Hypothalamus (tissue), 51 donors: ENCODE measurements at places on chromosomes 4 and X.

DNA sequence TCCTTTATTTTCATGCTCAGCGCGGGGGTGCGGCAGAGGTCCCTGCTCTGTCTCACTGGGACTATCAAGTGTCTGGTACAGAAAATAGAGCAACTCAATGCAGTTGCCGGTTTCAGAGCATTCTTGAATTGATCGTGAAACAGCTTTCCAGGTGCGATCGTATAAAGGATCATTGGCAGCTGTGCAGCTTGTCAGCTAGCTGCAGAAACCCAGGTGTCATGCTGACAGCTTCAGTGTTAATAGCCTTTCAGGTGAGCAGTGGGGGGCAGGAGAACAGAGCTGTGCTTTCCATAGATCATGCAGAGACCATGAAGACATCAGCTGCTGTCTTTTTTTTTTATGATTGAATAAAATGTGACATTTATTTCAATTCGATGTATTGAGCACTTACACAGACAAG, 583.9 kb downstream of the NLGN4X start:
- no peak for DNase-seq

DNA sequence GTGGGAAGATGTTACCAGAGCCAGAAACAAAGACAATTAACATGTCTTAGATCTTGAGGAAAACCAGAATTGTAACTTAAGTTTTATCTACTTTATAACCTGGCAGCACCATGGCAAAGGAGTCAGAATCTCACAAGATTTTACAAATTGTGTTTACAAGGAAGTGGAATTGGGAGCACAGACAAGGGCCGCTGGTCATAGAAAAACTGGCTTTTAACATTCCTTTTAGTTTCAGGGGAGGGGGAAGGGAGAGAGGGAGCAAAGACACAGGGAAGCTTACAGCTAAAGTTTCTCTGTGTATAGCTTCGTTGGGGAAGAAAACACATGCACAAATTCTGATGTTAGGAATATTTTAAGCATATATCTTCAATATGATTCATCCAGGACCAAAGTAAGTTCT, 10.3 kb upstream of the UGT2B11 start:
- DNase-seq, result no peak

DNA sequence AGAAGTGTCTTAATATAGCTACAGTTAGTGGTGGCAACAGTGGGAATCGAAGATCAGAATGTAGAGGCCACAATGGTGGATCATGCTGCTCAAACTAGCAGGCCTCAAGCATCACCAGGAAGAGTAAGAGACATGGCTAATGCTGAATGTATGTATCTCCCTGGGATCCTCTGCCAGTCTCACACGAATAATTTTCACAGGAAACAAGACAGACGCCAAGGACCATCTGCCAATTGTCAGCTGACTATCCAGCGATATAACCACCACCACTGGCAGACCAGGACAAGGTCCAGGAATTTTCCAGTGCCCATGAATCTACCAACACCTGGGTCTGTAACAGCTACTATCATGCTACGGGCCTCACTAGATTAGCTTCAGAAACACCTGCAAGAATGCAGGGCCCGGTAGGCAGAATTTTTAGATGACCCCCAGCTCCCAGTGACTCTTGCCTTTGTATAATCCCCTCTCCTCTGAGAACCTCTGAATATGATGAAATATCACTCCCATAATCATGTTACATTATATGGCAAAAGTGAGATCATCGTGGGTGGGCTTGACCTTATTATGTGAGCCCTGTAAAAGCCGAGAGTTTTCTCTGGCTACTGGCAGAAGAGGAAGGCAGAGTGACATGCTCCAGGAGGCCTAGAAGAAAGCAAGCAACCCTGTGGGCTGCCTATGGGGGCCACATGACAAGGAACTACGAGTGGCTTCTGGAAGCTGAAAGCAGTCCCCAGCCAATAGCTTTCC, 429.8 kb downstream of the BCOR start:
- no peak for DNase-seq

DNA sequence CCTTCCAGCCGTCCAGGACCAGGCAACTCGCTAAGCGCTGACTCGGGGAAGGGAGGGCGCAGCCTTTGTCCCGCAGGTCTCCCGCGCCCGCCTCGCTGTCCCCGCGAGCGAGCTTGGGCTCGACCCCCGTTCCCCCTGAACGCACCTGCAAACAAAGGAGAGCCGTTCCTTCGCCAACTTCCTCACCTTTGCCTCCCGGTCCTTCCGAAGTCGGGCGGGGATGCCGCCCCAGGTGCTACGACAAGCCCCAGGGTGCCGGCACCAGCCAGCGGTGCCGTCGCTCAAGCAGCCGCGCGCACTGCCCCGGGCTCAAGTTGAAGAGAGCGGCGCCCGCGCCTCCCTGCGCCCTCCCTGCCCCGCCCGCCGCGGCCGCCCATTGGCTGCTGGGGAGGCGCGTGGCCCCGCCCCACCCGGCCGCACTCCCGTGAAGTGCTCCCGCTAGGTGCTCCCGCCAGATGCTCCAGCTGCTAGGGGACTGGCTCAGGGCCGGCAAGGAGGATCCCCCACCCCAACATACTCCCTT, 107.1 kb downstream of the NSUN7 start:
- DNase-seq, result peak; percentile 66

GRCh38 chrX:107454302-107454701, 4.8 kb downstream of the FRMPD3 start:
- DNase-seq, result no peak

DNA sequence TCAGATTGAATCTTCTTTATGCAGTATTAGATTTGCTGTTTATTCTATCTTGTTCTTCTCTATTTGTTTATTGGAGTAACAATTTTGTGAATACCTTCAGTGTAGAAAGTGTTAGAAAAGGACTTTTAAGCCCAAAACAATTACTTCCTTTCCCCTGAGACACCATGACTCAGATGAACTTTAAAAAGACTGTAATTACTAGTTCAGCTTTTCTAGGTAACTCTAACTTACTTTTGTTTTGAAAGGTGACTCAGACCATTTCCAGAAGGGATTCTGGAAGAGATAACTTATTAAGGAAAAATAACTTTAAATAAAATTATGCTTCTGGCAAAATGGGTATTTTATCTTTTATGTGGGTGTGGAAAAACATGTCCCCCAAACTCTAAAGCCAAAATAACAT, 561.5 kb upstream of the PCDH10 start:
- no peak for DNase-seq

DNA sequence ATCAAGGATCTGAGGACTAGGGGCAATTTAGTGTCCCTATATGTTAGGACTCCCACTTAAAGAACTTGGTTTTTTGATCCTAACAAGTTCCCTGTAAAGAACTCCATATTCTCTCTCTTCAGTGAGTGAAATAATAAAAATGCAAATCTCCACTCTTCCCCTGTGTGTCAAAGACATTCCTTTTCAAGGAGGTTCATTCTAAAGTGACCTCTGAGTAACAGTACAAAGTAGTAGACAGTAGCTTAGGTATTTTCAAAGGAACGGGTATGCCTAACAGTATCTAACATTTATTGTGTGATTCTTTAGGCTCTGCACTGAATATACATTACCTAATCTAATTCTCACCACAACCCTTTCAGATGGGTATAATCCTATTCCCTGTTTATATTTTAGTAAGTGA, 58.4 kb upstream of the SCOC start:
- no peak for DNase-seq

GRCh38 chr4:38268108-38268820, 308.1 kb downstream of the PTTG2 start:
- DNase-seq, result no peak

DNA sequence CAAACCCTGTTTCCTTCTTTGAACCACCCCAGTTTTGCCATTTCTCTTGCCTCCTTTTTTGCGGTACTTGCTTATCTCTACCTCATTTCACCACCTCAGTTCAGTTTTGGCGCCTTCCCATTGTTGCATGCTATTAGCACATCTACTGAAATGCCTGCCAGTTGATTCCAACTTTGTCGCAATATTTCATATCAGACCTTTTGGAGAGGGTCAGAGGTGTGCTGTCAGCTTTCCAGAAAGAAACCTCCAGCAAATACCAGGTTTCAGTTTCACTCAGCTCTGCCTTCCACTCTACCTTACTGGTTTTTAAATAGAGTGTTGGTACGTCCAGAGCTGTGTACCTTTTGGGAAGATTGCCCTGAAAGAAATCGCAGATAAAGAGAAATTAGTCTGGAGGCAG, 91.9 kb upstream of the CPEB2 start:
- DNase-seq, result no peak

- no peak for DNase-seq
These were observed 58.1 kb upstream of the GBA3 start for GRCh38 chr4:22634541-22635181.

DNA sequence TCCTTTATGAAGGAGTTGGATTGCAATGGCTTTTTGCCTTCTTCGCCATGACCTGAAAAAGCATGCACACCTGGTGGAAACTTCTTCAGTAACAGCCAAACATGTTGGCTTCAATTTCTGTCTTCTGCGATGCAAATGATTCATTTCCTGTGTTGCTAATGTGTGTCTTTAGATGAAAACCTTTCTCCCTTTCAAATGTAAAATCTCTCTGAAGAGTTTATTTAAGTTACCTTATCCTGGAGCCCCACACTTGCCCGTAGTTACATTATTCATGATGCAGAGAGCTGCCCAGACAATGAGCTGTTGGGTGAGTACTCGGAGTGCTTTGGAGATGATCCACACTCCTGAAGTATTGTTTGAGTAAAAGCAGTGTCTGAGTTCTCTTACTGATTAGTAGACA, 1100.9 kb downstream of the RPA4 start:
- DNase-seq, result no peak

DNA sequence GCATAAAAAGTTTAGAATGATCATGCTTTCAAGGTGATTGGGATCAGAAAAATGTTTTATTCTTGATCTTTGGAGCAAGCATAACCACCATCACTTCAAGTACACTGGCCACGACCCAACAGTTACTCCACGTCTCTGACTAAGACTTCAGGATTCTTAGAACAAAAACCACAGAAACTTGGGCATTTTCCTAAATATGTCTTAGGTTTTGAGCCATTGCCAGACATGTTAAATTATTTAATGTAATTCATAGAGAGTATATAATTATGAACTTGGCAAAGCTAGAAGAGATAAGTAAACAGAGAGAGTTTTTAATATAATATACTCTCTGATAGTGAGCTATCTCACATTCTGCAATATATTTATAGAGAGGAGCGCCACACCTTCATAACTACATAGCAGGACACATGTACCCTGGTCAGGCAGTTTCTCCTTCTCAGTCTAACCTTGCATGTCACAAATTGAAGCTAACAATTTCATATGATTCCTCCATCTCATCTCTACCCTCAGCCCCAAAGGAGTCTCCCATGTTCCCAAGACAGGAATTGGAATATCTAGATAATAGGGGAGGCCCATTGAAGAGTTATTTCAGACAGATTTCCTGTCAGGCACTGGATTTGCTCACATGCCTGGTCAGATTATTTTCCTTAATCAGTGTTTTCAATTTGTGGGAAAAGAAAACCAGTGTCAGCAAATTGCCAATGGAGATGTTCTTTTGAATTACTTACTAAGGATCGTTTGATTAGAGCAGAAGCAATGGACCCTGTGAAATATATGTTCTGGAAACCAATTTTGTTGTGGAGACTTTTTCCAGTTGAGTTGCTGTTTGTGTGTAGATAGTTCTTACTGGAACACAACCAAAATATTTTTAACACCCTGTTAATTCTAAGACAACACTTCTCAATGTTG, 61.7 kb upstream of the GUCY1A1 start:
- DNase-seq, result no peak

GRCh38 chr4:185840201-185840600, 28.2 kb upstream of the SORBS2 start:
- no peak for DNase-seq

DNA sequence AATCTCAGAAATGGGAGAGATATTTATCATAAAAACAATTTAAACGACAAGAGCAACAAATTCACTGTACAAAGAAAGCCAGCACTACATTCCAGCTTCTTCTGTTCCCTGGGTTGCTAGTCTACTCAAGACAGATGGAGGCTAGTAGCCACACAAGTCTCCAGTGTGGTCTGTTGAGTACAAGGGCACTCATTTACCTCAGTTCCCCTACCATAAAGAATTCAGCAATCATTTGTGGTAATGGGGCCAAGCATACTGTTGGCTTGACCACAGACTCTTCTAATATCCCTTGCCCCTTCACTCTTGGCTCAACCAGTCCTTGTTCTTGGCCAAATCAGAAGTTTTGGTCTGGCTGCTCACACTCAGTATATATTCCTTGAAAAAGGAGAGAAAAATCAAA, 212.3 kb downstream of the COX18 start:
- no peak for DNase-seq

- DNase-seq, result peak; percentile 30
These were observed 11.8 kb upstream of the ZNF630 start for GRCh38 chrX:48083212-48083611.

GRCh38 chr4:82043809-82044137, 330.0 kb downstream of the HNRNPD start:
- no peak for DNase-seq

- no peak for DNase-seq
These were observed 14.9 kb downstream of the PKD2 start for GRCh38 chr4:88022289-88022688.

GRCh38 chrX:77160301-77160700, 286.9 kb upstream of the FGF16 start:
- DNase-seq, result no peak

DNA sequence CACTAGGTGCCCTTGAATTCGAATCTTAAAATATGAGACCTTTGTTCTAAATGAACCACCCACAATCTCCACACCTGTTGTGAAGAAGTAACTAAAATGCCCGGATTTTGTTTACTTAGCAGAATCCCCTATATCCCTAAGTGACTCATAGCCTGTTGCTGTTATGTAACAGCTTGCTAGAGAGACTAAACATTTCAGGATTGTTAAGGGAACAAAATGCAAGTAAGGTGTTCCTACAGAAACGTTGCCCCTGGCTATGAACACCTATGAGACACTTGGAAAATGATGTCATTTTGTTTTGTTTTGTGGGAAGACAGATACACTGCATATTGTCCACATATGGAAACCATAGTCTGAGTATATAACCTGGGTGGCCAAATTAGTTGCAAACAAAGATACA, 24.2 kb upstream of the MXRA5 start:
- no peak for DNase-seq

GRCh38 chrX:67717571-67717970, 173.8 kb downstream of the AR start:
- DNase-seq, result no peak

- no peak for DNase-seq
These were observed 41.1 kb downstream of the AFF1 start for GRCh38 chr4:86975927-86976326.

- DNase-seq, result peak; percentile 9
These were observed 38.9 kb downstream of the PDHA1 start for GRCh38 chrX:19382555-19383145.

DNA sequence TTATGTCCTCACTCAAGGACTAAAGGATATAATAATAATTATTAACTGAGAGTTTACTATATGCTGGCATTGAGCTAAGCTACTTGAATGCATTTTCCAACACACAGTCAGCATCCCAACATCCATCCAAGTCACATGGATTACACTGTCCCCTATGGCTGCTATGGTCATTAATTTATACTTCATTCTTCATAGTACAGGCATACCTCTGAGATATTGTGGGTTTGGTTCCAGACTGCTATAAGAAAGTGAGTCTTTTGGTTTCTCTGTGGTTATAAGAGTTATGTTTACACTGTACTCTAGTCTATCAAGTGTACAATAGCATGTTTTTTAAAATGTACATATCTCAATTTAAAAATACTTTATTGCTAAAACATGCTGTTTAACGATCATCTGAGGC, 89.2 kb downstream of the LNX1 start:
- DNase-seq, result no peak
